Smooth muscle cell of trachea (primary cell): ENCODE measurements at places on chromosomes 16 and 17. TPM values are rescaled to one million over a fixed set of nuclear protein-coding genes. Genes with fewer than 3 reads are reported as not detected.

ARL5C gene
- total RNA-seq: not detected in 2 replicates

SLC5A10 gene
- not detected in 2 replicates for total RNA-seq

AATK gene
- 0.15 and 0.66 TPM in 2 replicates for total RNA-seq

SLC22A31 gene
- total RNA-seq: 0.33 TPM in 1 of 2 replicates, not detected in the other

CCL15 gene
- not detected in 2 replicates for total RNA-seq

HS3ST2 gene
- total RNA-seq: 0.17 TPM in 1 of 2 replicates, not detected in the other

TEKT3 gene
- total RNA-seq: 0.15 and 0.50 TPM in 2 replicates

CA5A gene
- total RNA-seq: not detected in 2 replicates

SNX20 gene
- total RNA-seq: not detected in 2 replicates

CCDC92B gene
- not detected in 2 replicates for total RNA-seq

RNU2-1 gene
- total RNA-seq: not detected in 2 replicates

CA7 gene
- not detected in 2 replicates for total RNA-seq

TLCD1 gene
- 4.1 and 7.1 TPM in 2 replicates for total RNA-seq

TMEM204 gene
- total RNA-seq: 9.0 and 10.1 TPM in 2 replicates

KRT40 gene
- not detected in 2 replicates for total RNA-seq

FOXC2 gene
- total RNA-seq: 0.66 and 1.0 TPM in 2 replicates

TPSG1 gene
- not detected in 2 replicates for total RNA-seq

TLCD3A gene
- 13.8 and 29.4 TPM in 2 replicates for total RNA-seq
